ENCODE measurements at places on chromosomes 3 and 15.

DNA sequence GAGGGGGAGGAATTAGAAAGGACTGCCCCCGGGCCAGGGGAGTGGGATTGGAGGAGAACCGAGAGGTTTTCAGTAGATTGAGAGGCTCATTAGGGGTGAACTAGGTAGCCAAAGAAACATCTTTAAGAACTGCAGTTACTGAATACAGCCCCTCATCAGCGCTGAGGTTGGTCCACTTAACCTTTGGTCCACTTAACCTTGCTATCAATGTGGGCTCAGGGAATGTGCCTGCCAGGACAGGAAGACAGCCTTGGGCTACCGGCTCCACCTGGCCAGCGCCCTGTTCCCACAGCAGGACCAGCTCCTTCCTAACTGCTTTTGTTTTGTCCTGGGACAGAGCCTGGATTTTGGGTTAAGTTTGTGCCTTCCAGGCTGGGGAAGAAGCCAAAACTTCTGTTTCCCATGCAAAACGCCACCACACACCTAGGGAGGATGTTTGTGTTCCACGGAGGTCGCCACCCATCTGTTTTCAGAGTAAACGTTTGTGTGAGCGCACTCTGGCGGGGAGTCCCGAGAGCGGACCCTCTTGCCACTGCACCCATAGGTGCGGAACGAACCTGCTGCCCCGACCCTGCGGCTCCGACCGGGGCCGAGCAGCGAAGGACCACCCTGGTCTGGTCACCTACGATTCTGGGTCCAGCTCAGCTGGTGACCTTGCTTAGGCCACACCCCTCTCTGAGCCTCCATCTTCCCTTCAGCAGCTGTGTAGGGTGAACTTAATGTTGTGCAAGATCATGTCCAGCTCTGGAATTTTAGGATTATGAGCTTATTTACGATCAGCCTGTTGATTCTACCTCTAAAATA is 107.4 kb downstream of the VGLL4 start:
- no peak for DNase-seq

DNA sequence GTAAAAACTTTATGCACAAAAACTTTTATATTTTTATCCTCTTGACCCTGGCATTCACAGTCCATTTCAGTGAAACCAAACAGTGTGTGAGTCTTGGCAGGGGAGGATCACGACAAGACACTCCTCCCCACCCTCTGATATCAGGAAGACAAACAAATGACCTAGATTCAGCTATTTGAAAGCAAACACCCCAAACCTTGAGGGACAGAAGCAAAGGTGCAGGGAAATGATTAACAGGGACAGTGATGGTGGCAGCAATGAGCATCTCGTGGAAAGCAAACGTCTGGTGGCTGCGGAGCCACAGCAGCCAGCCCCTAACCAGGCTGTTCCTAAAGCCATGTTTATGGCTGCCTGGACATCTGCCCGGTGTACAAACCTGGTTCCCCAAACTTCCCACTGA is 52.1 kb downstream of the FSIP1 start:
- DNase-seq: no peak

- DNase-seq: no peak
Measured at GRCh38 chr3:158434412-158435038, 136.5 kb upstream of the MLF1 start.

- no peak for DNase-seq
Measured at GRCh38 chr15:52294881-52295420, 653 bp downstream of the MYO5C start.

DNA sequence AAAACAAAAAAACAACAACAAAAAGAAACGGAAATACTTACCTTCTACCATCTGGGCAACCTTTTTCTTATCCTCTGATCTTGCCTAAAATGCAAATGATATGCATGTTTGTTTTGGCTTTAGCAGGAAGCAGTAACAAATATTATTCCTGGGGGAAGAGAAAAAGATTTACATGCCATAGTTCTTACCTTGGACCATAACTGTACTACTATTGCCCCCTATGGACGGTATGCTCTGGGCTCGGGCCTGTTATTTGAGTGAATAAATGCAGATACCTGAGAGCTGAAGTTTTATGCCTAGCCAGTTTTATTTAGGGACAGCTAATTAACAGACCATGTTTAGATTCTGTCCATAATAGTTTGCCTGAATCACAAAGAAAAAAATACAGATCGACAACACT is 12.6 kb upstream of the STARD5 start:
- no peak for DNase-seq

- no peak for DNase-seq
Measured at GRCh38 chr15:50353251-50353974, 1.6 kb downstream of the GABPB1 start.

DNA sequence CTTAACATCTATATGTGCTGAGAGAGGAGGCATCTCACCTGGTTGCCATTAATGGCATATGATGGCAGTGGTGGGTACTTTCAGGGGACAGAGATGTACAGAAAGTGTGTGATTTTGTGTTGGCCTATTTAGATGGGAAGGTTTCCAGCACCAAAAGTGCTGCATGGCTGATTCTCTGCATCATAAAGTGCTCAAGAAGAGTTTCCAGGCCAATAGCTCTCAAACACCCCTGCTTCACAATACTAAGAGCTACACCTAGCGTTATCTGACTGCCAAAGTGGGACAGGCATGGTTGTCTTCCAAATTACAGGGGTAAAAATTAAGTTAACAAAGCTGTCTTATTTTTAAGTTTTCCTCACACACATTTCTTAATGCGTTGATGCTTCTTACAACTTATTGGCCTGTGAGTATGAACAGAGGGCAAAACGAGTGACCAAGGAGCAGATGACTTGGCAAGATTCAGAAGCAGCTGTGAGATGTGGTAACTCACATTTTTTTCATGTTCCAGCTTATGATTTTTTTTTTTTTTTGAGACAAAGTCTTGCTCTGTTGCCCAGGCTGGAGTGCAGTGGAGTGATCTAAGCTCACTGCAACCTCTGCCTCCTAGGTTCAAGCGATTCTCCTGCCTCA is 41.4 kb upstream of the VEPH1 start:
- no peak for DNase-seq

DNA sequence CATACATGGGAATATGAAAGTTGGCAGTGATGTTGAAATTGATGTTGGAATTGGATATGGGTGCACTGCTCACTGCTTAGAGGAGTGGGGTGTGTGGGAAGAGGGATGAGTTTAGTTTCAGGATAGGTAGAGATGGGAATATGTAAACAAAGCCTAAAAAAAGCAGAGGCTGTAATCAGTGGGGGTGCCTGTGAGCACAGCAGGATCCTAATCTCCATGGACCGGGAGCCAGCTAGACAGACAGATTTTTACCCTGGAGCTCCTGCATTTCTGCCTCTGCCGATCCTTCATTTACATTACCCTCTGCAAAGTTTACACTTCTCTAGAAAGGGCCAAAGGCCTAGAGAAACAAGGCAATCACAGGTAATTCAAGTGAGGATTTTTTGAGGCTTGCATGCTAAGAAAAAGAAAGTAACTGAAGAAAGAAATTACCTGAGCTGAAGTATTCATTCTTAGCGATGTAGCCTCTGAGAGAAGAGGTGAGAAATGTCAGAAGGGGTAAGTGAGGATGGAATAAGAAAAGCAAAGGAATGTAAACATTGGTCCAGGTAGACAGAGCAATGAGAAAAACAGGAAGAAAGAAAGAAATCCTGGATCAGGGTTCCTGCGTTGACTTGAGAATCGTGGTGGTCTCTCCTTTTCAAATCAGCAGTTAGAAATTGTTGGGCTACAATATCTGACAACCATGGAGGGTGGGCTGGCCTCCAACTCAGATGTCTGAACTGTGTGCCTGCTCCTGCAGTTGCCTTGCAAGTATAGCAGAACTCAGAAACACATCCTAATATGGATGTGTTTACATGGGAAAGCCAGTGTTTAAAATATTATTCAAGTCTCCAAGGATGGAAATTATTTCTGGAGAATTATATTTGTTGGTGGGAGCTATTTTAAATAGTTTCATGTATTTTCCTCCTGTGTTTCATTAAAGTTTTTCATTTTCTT is 79.8 kb downstream of the CRTC3 start:
- DNase-seq: no peak

DNA sequence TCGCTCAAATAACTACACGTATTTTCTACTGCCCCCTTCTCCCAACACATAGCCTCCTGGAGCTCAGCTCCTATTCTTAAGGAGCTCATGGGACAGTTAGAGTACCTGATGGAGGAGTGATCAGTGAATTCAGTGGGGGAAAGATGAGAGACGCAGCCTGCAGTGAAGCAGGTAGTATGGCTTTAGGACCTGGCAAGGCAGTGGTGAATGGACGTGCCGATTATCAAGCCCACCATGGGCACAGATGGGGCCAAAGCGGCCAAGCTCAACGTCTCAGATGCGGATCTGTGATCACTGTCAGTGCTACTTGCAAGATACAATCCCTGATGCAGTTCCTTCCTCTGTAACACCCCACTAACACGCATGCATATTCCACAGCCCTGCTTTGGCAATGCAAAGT is 45.8 kb upstream of the ATP2B2 start:
- no peak for DNase-seq

DNA sequence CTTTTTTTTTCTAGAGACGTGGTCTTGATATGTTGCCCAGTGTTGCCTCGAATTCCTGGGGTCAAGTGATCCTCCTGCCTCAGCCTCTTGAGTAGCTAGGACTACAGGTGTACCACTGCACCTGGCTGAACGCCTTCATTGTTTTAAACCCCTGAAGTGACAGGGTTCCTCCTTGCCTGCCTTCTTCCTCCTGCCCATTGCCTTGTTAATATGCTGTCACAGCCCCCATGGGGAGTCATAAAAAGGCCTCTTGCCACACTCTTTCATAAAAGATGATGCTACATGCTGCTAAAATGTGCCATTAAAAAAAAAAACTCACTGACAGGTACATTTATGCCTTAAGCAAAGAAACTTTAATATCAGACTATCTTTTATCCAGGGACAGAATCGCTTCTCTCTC is 116.8 kb upstream of the SKOR1 start:
- no peak for DNase-seq

DNA sequence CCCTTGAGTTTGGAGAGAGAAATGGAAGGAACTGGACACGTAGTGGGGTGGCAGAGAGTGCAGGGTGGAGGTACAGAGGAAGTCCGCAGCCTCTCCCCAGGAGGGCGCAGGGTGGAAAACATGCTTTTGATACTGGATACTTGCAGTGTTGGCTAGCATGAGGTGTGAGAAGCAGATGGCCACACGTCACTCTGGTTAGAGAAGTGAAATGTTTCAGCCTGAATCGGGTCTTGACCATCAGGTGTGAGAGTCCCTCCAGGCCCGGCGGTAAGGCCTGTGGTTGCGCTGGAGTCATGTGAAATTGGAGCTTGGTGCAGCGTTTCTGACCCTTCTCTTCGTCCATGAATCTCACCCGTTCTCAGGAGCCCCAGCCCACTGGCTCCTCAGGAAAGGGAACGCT is 93.1 kb downstream of the GABRG3 start:
- no peak for DNase-seq

GRCh38 chr3:25265284-25265683 is 162.8 kb upstream of the RARB start:
- DNase-seq: no peak

DNA sequence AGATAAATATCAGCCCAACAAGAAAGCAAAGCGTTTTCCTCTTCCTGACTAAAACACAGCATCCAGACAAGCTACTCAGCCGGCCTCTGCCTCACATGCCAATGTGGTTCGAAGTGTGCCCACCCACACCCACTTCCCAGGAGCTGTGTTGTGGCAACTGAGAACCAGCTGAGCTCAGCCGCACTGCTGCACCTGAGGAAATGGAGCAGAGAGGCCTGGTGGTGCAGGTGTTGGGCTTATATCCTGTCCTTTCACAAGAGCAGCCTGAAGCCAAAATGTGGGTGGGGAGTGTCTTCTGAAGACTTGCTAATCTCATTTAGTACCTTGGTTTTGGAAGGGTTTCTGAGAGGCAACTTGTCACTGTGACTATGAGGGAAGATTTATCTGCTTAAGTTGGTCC is 23.0 kb upstream of the RETNLB start:
- DNase-seq: no peak

- no peak for DNase-seq
Measured at GRCh38 chr15:59366333-59367021, 6.2 kb downstream of the MYO1E start.

DNA sequence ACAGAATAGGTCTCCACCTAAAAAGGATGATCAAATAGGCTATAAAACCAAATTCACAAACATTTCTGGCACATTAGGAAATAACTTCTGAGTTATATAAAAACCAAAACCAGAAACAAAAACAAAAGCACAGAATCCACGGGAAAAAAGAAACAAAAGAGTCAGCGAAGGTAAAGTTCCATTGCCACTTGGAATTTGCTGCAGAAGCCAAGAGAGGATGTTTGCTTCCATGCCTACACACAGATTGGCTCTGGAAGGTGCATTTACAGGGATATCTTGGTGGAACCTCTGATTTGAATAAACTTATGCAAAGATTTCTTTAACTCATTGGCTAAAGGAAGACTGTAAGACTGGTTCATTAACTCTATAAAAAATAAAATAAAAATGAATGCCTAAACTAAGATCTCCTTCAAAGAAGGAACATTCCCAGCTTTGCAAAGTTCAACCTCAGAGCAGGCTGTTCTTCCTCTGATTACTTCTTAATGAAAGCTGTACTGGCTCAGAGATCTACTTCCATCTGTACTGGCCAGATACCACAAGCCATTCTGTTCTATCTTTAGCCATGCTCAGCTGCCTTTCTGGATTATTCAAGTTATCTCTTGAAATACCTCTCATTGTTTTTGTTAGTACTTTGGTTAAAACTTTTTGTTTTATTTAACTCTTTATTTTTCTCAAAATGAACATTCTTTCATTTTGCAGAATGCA is 537.5 kb upstream of the CCDC54 start:
- DNase-seq: no peak

DNA sequence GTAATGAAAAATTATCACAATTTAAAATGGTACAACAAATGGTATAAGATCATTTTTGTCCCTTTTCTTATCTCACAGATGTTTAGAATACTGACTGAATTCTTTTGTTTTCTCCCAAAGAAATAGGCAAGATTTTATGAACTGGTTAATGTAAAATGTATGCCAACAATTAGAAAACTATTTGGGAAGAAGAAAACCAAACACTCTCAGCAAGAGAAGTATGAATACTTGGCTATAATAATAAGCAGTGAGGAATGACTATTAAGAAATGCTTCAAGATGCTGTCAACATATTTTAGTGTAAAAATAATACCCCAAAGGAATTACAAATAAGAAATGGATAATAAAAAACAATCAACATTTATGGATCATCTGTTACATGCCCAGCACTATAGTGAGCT is 18.5 kb downstream of the SHQ1 start:
- no peak for DNase-seq

GRCh38 chr3:139521816-139522215 is 17.7 kb downstream of the RBP1 start:
- no peak for DNase-seq

GRCh38 chr3:47414666-47415587 is 34.1 kb downstream of the PTPN23 start:
- no peak for DNase-seq

Data from CMK (cell line).